Right renal pelvis (tissue), 4 donors: ENCODE measurements at places on chromosomes 2 and 18. TPM values are rescaled to one million over a fixed set of nuclear protein-coding genes. Genes with fewer than 3 reads are reported as not detected.

The PRKAG3 gene
- 0.05 TPM for polyA plus RNA-seq

The PLGLB2 gene
- 5.3 TPM for polyA plus RNA-seq

The PUM2 gene
- polyA plus RNA-seq, result 116 TPM

The ARHGEF33 gene
- 2.7 TPM for polyA plus RNA-seq

The DSG4 gene
- 0.09 TPM for polyA plus RNA-seq

The NETO1 gene
- 0.90 TPM for polyA plus RNA-seq

The FAM228B gene
- 33.0 TPM for polyA plus RNA-seq

The BIN1 gene
- 93.0 TPM for polyA plus RNA-seq

The PJVK gene
- polyA plus RNA-seq, result 12.6 TPM

The GPR35 gene
- polyA plus RNA-seq, result 1.7 TPM

The NCKAP5 gene
- polyA plus RNA-seq, result 7.2 TPM

The XIRP2 gene
- 0.09 TPM for polyA plus RNA-seq

The LBX2 gene
- 2.9 TPM for polyA plus RNA-seq

The EN1 gene
- not detected for polyA plus RNA-seq

The CACNB4 gene
- 10.9 TPM for polyA plus RNA-seq

The RNF103 gene
- polyA plus RNA-seq, result 40.4 TPM

The CYP1B1 gene
- 97.9 TPM for polyA plus RNA-seq

The ARL6IP6 gene
- 72.4 TPM for polyA plus RNA-seq

The FOXI3 gene
- 0.14 TPM for polyA plus RNA-seq

The RFTN2 gene
- polyA plus RNA-seq, result 26.6 TPM

The FHL2 gene
- polyA plus RNA-seq, result 33.2 TPM

The DYNAP gene
- polyA plus RNA-seq, result 0.04 TPM

The MOGAT1 gene
- not detected for polyA plus RNA-seq

The TMEM200C gene
- polyA plus RNA-seq, result 1.8 TPM

The ALKAL2 gene
- 6.1 TPM for polyA plus RNA-seq

The MEP1B gene
- 0.05 TPM for polyA plus RNA-seq

The CERKL gene
- 18.5 TPM for polyA plus RNA-seq

The SCN7A gene
- polyA plus RNA-seq, result 10.7 TPM

The RAB6C gene
- 1.7 TPM for polyA plus RNA-seq

The SOS1 gene
- 53.8 TPM for polyA plus RNA-seq

The TUBA4B gene
- 0.94 TPM for polyA plus RNA-seq

The GALR1 gene
- polyA plus RNA-seq, result 0.08 TPM
